Central memory CD8-positive, alpha-beta T cell (primary cell): ENCODE measurements at places on chromosomes 1 and 21.

DNA sequence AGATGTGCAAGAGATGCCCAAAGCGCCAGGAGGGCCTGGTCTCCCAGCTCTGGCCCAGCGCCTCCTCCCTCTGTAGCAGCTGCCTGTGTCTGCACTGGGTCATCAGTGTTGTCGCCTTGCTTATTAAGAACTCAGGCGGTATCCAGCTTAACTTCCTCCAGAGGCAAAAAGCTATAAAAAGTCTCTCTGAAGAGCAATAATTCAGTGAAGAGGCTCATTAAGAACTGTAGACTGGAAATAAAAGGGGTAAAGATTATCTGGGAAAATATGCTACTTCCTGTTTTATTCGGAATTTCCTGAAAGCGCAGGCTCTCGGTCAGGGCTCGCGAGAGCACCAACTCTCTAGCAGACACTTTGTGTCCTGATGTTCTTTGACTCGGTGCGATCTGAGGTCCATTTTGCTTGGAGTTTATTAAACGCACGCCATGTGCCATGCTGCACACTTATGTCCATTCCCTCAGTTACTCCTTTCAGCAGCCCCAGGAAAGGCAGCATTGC, 70.4 kb downstream of the MRPS6 start:
- DNase-seq: no peak

- DNase-seq: no peak
These were observed 990 bp upstream of the NBL1 start for GRCh38 chr1:19643121-19643520.

DNA sequence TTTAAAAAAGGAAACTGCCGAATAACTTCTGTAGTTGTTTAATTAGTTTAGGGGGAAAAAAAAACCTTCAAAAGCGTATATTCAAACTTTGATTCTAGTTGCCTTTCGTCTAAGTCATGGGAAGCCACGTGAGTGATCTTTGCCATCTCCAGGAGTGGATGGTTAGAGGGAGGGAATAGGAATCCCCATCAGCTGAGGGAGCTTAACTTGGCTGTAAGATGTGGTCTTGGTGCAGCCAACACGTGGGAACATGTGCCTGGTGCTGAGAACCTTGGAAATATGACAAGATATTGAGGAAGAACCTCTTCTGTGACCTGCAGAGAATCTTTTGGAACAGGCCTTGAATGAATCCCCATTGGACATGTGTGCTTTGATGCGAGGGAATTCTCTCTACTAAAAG, 1.7 kb downstream of the BACE2 start:
- DNase-seq: no peak

- DNase-seq: no peak
These were observed 280.4 kb downstream of the CACNA1E start for GRCh38 chr1:181763736-181764135.

DNA sequence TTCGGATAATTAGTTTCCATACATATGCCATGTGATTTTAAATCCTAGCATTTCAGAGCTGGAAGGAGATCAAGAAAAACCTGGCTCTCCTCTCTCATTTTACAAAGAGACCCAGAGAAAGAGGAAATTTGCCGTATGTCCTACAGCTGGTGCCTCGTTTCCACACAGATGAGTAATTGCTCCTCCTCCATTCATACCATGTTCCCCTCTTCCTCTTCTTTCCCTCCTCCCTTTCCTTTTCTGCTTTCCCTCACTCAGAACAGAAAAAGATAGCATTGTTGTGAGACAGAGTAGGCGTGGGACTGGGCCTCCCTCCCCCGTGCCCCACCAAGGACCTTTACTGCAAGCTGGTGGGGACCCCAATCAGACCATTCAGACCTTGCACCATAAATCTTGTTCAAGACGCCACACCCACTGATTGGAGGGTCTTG, 13.7 kb upstream of the SLC44A3 start:
- DNase-seq: no peak

DNA sequence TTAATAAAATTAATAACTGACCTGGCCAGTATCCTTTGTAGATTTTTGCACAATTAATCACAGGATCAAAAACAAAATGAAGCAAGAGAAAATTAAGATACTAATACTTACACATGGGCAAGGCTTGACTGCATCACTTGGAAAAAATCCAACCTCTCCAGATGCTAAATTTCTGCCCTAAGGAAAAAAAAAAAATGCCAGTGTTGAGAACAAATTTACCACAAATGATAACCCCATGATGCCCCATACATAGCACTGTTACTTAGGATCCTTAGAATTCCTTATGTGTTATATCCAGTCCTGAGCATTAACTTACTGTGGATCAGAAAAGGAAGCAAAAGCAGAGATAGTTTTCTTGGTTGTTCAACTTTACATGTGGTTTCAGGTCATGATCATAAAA, 347.5 kb downstream of the VAV3 start:
- DNase-seq: no peak

GRCh38 chr21:27536319-27536718, 569.4 kb upstream of the ADAMTS5 start:
- no peak for DNase-seq

DNA sequence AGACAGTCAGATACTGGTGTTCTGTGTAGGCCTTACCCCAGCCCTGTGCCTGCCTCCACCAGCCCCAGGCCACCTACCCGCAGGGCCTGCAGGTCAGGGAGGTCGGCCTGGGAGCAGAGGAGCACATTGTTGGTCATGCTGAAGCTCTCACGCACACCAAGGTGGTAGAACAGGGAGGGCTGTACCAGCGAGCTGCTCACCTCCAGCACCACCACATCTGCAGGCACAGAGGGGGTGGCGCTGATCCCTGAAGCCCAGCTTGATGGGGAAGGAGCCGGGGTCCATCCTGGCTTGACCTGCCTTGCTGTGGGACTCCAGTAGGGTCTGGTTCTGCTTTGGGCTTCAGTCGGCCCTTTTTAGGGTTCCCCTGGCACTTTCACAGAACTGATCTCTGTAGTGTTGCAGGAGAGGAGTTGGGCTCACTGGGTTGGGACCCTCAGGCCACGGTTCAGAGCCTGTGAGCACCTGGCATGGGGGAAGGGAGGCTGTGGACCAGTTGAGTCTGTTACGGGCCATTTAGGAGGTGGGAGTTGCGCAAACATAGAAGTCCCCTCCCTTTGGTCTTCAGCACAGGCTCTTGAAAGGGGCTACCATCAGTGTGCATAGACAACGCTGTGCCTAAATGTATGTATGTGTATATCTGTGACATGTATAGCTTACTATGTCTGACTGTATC, 1.9 kb downstream of the MAP3K6 start:
- DNase-seq: no peak

GRCh38 chr1:221169447-221169889, 290.2 kb downstream of the HLX start:
- DNase-seq: no peak

DNA sequence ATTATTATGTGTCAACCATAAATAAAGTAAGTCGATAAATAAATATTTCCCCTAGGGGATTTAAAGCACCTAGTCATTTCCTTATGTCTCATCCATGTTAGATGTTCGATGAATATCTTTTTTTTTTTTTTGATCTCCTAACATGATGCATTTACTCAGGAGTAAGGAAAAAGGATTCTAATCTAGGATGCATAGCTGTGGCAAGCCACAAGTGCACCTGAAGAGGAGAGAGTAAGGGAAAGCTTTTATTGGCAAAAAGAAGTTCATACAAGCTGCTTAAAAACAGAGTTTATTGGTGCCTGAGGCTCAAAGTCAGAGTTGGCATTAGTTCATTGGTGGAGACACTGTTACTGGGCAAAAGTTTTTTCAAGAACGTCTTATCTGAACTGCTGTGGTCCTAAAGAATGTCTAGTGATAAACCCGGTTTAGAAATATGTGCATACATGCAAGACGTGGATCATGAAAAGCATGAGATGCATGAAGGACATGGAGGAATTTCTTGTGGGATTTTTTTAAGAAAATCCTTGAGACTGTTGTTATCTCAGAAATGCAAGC, 51.7 kb downstream of the SWT1 start:
- DNase-seq: no peak

DNA sequence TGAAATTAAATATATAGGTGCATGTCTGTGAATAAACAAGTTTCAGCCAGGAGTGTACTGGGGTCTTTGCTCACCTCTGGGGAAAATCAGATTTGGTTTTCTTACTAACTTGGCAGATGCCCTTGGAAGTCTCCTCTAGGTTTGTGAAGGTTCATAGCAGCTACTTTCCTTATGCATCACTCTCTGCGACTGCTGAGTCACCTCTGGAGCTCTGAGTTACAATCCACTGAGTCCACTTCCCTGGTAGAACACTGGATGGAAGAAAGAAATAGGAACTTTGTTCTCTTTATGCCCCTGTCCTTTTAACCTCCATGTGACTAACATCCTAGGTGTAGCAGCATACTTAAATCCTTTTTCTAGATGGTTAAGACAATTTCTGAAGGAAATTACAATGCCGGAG, 4.4 kb upstream of the FASLG start:
- no peak for DNase-seq

DNA sequence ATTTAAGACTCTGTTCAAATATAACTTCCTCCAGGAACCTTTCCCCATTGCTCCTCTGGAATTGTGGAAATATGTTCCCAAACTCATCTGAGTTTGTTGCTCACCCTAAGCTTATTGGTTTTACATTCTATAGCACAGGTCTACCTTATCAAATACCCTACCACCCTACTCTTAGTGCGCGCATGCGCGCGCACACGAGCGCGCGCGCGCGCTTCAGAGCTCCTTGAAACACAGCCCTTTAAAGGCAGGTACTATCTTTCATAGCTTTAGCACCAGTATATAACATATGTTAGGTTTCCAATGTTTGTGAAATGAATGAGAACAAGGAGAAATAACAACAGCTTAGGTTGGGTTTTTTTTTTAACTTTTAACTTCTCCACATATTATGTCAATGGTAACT, 3.5 kb downstream of the IPP start:
- DNase-seq: no peak

- no peak for DNase-seq
These were observed 25.2 kb downstream of the KIFAP3 start for GRCh38 chr1:170049176-170049800.

GRCh38 chr1:153397051-153397923, 6.4 kb upstream of the S100A8 start:
- DNase-seq: peak; percentile 8

GRCh38 chr1:15353839-15354579, 55.7 kb upstream of the EFHD2 start:
- DNase-seq: no peak

DNA sequence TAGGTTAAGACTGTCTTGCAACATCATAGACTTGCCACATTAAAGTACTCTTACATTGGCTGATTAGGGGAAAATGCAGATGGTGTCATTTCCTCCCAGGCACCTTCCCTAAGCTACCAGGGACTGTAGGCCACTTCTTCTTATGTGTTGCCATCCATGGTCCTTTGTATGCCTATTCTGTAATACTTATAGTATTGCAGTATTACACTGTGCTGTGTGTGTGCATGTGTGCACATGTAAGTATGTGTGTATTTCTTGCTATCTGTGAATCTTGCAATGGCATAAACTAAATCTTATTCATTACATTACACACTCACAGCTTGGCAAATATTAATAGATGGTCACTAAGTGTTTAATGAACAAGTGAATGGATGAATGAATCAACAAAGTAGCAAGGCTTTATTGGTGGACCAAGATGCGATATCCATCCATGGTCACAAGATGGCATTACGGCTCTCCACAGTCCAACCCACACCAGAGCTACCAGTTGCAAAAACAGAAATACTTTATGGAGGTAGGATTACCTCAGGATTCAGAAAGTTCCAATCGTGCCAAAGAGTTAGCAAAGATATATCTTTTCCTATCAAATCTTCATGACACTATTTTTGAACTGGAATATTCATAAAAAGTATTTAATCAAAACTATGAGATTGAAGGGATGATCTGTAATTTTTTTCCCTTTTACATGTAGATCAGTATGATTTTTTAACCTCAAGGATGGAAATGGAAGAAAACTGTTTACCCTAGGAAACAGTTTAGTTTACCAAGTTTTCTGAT, 160.2 kb downstream of the DENND1B start:
- no peak for DNase-seq

GRCh38 chr1:179867493-179868330, 9.9 kb downstream of the TOR1AIP2 start:
- DNase-seq: peak; percentile 32

DNA sequence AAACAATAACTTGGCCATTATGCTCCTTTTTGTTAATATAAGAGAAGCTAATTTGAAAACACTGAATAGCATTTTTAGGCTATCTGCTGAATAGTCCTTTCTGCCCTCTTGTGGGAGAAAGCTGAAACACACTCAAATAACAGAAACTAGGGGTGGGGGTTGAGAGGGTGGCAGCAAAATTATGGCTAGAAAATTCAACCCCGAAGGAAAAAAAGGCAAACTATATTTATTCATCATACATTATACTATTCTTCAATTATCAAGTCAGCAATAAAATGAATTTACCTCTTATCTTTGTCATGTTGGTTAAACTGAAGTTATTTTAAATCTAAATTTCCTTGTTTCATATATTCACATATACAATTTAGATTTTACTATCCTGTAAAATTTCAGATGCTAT, 255.9 kb downstream of the FAF1 start:
- DNase-seq: no peak

DNA sequence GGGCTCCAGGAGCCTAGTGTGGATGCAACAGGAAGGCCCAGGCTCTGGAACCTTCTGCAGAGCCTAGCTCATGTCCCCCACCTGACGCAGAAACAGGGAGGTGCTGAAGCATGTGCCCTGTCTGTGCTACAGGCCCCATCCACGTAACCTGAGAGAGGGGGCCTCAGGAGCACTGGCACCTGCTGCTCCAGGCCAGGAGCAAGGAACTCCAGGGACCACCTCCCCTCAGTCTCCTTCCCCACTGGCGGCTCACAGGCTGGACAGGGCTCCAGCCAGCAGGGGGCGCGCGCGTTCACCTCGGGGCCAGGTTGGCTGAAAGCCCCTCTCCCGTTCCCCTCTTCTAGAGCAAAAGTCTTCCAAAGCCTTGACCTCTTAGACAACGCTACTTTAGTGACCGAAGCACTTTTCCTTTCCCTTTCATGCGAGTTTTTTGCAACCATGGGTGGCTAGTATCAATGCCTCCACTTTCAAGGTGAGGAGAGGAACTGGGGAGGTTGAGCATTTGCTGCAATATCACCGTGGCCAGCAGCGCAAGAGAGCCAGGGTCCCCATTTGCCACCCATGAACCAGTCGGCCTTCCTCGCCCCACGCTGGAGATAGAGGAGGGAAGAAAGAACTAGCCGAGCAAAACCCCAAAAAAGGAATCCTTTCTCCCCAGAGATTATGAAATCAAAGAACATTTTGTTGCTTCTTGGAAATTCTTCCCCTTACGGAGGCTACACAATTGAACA, 52.4 kb upstream of the GPR157 start:
- DNase-seq: peak; percentile 40

- DNase-seq: no peak
These were observed 85.8 kb upstream of the USP24 start for GRCh38 chr1:55300975-55301374.

- no peak for DNase-seq
These were observed 26.8 kb upstream of the NCAM2 start for GRCh38 chr21:20971296-20971921.

DNA sequence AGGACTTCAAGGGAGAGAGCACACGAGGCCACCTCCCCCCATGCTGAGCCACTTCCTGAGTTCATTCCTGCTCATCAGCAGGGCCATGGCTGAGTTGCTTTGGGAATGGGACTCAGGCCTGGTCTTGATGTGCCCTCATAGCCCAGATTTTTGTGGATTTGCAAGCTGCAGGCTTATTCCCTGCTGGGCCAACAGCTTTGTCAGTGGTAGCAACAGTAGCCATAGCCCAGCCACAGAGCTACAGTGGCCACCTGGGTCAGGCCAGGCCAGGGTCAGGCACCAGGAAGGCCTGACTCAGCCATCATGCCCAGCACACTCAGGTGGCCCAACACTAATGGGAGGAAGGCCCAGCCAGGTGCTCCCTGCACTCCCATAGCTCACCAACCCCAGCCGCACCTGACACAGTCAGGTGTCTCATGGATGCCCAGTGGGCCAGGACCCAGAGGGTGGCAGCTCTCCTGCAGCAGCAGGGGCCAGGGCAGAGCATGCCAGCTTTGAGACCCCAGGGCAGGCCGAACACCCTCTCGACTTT, 33.5 kb downstream of the EPHA2 start:
- no peak for DNase-seq
